Endodermal cell (in vitro differentiated cells): ENCODE measurements at places on chromosomes 7 and 10.

DNA sequence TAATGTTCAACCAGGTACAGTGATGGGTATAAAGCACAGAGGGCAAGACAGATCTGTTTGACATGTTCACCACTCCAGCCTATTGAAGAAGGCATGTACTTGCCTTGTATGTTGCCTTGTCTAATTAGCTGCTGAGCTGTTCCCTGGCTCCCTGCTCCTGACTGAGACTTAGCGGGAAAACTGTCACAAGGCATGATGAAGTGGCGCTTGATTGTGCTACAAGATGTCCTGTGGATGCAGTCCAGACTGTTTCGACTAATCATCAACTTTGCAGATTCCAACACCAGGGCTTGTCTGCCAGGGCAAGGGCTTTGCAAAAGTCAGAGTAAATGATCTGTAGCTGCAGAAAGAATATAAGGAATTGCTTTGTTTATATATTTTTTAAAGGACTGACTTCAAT, 136.2 kb upstream of the NRBF2 start:
- DNase-seq: no peak

- no peak for DNase-seq
These were observed 65.0 kb upstream of the TES start for GRCh38 chr7:116145245-116145852.

DNA sequence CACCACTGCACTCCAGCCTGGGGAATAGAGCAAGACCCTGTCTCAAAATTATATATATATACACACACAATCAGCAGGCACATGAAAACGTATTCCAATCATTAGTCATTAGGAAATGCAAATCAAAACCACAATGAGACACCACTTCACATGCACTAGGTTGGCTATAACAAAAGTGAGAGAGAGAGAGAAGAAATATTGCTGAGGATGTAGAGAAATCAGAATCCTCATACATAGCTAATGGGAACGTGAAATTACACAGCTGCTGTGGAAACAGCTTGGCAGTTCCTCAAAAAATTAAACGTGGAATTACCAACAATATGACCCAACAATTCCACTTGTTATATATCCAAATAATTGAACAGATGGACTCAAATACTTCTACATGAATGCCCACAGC, 43.3 kb upstream of the CNNM1 start:
- DNase-seq: no peak

- no peak for DNase-seq
These were observed 160.4 kb downstream of the HDAC9 start for GRCh38 chr7:18655912-18656311.

GRCh38 chr7:12706900-12707536, 19.6 kb downstream of the ARL4A start:
- DNase-seq: no peak

DNA sequence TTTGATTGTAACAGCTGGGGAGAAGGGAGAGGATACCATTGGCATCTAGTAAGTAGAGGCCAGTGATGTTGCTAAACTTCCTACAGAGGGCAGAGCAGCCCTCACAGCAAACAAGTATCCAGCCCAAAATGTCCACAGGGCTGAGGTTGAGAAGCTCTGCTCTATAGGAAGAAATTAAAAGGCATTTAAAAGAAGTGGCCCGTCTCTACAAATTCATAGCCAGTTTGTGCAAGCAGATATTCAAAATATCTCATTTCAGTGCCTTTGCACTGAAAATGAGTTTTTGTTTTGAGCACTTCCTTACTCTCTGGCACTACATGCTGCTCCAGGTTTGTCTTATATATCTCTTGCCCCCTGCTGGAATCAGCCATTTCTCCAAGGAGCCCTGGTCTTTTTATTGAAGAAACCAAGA, 330.0 kb downstream of the BBS9 start:
- DNase-seq: peak; percentile 75

GRCh38 chr7:77498659-77499379, 38.3 kb upstream of the PTPN12 start:
- DNase-seq: no peak

GRCh38 chr7:138565071-138565450, 105.0 kb downstream of the TRIM24 start:
- DNase-seq: no peak

- DNase-seq: no peak
These were observed 20.7 kb upstream of the SPOCK2 start for GRCh38 chr10:72108830-72109635.
